ENCODE measurements at places on chromosomes 6 and 20.

DNA sequence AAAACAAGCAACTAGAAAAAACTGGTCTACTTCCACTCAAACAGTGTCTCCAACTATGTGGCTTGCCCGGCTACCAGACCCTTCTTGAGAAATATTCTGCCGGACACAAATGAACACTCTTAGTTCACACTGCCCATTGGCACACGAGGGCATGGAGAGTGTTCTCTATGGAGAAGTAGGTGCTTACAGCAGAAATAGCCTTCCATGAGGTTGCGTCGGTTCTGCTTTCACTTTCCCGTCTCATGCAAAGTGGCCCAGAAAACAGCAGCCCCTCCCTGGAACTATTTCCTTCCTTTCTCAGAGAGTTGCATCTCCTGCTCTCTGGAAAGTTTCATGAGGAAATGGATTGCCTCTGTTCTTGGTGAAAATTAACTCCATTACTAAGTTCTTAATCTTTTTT is 9.5 kb upstream of the HLA-DOA start:
- peak; percentile 71 for DNase-seq

- no peak for DNase-seq
Measured at GRCh38 chr20:62961310-62961783, 8.8 kb downstream of the SLC17A9 start.

- no peak for DNase-seq
Measured at GRCh38 chr6:90289902-90290301, 6.7 kb downstream of the BACH2 start.

DNA sequence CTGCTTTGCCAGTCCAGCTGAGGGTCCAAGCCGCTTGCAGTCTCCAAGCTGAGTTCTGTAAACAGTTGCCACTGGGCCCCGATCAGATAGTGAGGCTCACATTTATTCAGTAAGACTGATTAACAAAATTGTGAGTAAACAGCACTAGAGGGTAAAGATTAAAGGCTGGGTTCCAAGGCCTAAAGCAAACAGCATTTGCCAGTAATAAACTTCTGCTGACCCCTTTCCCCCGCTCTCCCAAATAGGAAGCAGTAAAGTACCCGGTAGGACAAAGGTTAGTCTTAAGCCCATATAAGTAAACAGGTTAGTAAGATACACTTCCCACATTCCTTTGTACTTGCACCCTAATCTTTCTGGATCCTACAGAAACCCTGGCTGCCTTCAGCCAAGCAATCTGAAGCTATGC is 181.8 kb downstream of the MEI4 start:
- no peak for DNase-seq

GRCh38 chr6:136466777-136467176 is 83.4 kb downstream of the MAP7 start:
- no peak for DNase-seq

GRCh38 chr20:25227317-25227831 is 20.5 kb upstream of the PYGB start:
- DNase-seq, result no peak

- DNase-seq, result no peak
Measured at GRCh38 chr6:40185486-40185885, 251.2 kb upstream of the MOCS1 start.

- DNase-seq, result no peak
Measured at GRCh38 chr6:79735183-79735582, 104.1 kb downstream of the SH3BGRL2 start.

- DNase-seq, result no peak
Measured at GRCh38 chr6:51098791-51099190, 280.1 kb downstream of the TFAP2B start.

DNA sequence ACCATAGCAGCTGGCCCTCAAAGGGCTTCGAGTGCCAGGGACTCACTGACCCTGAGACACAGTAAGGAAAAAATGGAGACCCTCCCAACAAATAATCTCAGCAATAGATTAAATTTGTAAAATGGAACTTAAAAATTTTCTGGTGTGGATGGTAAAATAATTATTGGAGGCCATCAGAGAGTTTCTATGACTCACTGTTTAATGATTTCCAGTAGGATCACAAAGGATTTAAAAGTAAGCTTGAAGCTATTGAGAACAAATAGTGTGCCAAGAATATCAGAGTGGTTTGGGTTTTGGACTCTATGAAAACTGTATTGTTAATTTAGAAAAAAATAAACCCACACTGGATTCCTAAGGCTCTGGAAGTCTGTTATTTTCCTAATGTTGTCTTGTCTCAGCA is 115.2 kb upstream of the AKIRIN2 start:
- DNase-seq, result no peak

GRCh38 chr20:33847006-33847405 is 35.9 kb downstream of the CHMP4B start:
- DNase-seq, result no peak

- DNase-seq, result no peak
Measured at GRCh38 chr6:70219943-70220613, 82.8 kb downstream of the COL9A1 start.

DNA sequence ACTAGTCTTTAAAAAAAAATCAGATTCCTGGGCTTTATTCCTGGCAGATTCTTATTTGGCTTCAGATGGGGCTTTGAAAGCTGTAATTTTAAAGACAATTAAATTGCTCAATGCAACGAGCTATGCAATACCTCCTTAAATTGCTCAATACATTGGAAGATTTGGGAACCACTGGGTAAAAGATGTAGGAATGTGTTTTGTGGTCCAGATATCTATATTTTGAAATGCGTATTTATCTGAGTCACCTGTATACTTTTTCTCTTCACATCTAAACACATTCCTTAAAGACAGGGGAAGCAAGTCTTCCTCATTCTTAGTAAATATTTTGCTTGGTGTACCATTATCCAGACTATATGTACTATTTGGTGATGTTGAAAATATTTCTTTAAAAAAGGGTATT is 29.6 kb upstream of the MAP7 start:
- no peak for DNase-seq

GRCh38 chr6:144161975-144162374 is 11.7 kb downstream of the STX11 start:
- no peak for DNase-seq

- no peak for DNase-seq
Measured at GRCh38 chr20:38673725-38674091, 50.6 kb upstream of the SLC32A1 start.

DNA sequence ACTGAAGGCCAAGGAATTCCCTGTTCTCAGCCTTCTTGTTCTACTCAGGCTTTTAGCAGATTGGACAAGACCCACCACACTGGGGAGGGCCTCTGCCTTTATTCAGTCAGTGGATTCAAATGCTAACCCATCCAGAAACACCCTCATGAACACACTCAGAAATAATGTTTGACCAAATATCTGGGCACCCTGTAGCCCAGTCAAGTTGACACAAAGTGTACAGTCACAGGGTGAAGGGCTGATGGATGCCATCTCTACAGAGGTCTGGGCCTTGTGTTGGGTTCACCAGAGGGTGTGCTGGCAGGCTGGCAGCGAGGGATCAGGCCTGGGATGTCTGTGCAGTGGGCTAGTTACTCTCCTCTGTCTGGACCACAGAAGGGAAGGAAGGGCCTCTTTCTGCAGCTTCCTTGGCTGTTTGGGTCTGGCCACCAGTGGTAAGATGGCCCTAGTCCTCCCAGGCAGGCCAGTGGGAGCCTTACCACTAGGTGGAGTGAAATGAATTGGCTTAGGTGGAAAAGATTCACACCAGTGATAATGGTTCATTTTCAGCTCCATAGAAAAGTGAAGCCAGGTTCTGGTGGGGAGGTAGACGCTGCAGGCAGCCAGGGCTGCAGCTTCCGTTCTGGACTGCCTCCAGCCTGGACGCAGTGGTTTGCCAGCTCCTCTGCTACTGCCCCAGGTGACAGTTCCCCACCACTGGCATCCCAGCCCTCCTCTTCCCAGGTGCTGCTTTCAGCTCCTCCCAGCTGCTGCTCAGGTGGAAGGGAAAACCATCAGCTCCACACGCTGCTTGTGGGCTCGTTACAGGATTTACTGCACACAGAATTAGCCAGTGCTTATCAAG is 9.2 kb downstream of the TUBB2A start:
- DNase-seq, result no peak
